Stimulated activated CD4-positive, alpha-beta T cell treated with anti-CD3 and anti-CD28 coated beads, Interleukin-12 subunit alpha, Interleukin-12 subunit beta, amount 100 ng/mL, for 4 hours (primary cell): ENCODE measurements at places on chromosomes 16 and 17.

DNA sequence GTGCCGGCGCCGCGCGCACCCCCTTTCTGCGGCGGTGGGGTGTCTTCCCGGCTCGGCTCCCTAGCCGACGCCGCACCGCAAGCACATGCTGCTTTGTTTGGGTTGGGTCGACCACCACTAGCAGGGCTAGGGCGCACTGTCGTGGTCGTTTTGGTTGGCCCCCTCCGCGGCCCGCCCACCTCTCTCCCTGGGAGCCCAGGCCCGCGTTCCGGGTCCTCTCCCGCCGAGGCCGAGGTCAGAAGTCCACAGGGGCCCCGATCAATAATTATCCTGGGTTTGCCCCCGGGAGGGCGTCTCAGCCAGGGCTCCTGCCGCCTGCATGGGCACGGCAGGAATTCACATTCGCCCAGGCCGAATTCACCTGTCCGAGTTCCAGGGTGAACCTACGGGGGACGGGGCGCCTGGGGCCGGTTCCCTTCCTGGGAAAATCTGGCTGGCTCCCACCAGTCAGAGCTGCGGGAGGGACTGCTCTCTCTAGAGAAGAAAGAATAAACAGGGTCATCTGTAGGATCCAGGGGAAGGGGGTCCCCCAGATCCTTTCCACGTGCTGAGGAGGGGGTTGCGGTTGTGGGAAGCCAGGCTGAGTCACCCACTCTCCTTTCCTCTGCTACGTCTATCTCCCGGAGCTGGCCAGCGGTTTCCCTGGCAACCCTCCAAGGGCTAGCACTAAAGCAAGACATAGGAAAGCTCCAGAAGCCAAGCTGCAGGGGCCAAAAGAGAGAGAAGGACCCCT lies 584 bp upstream of the STAT5B start:
- no peak for DNase-seq

- no peak for DNase-seq
These were observed 29.8 kb downstream of the PITPNM3 start for GRCh38 chr17:6526362-6527152.

- no peak for DNase-seq
These were observed 97.9 kb downstream of the MAP2K4 start for GRCh38 chr17:12118617-12119016.

GRCh38 chr17:13750816-13751793 lies 149.4 kb upstream of the HS3ST3A1 start:
- no peak for DNase-seq

- peak; percentile 34 for DNase-seq
These were observed 11.1 kb downstream of the SCN4A start for GRCh38 chr17:63961355-63962212.

- no peak for DNase-seq
These were observed 17.0 kb upstream of the UBTF start for GRCh38 chr17:44236444-44236991.

GRCh38 chr16:15907863-15908478 lies 19.6 kb upstream of the CEP20 start:
- no peak for DNase-seq

GRCh38 chr16:20798364-20798763 lies 7.9 kb downstream of the ERI2 start:
- DNase-seq = no peak

GRCh38 chr16:23145608-23146007 lies 3.6 kb downstream of the USP31 start:
- DNase-seq = no peak

GRCh38 chr16:66614161-66614802 lies 9.8 kb downstream of the CMTM3 start:
- no peak for DNase-seq

DNA sequence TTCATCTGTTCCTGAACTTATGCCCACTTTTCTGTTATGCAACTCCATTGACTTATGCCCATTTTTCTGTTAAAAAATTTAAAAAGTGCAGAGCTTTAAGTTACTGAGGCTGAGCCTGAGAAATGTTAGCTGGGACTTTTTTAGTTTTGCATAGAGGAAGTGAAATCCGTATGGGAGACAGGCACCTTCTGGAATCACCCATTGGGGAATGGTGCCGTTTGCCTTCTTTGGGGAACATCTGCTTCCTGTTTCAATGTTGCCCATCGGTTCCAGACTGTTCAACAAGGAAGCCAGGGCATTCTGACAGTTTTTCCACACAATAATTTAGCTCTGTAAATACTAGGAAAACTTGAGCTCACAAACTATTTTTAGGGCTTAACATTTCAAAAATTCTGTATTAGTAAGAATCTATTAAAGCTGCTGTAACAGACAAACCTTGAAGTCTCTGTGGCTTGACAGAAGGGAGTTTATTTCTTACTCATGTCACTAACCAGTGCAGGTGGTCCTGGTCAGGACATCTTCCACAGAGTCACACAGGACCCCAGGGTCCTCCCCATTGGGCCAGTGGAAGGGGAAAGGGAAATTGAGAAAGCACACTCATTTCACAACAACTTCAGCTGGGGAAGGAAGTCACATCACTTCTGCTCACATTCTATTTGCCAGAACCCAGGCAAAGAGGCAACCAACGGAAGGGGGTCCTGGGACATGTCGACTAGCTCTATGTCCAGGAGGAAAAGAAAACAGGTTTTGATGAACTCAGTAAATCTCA lies 17.2 kb downstream of the PRKCB start:
- no peak for DNase-seq

DNA sequence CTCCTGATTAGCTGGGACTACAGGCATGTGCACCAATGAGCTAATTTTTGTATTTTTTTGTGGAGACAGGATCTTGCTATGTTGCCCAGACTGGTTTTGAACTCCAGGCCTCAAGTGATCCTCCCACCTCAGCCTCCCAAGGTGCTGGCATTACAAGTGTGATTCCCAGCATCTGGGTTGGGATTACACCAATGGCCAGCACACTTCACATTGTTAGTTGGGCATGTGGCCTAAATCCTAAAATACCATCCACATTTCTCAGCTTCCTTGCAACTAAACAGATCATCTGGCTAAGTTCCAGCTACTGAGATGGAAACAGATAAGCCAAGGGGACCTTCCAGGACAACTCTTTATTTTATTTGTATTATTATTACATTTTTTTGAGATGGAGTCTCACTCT lies 9.9 kb downstream of the RABEP2 start:
- no peak for DNase-seq

GRCh38 chr16:89452241-89452640 lies 38.1 kb downstream of the ANKRD11 start:
- DNase-seq = no peak

GRCh38 chr17:47685556-47686275 lies 8.2 kb upstream of the TBKBP1 start:
- DNase-seq = no peak

DNA sequence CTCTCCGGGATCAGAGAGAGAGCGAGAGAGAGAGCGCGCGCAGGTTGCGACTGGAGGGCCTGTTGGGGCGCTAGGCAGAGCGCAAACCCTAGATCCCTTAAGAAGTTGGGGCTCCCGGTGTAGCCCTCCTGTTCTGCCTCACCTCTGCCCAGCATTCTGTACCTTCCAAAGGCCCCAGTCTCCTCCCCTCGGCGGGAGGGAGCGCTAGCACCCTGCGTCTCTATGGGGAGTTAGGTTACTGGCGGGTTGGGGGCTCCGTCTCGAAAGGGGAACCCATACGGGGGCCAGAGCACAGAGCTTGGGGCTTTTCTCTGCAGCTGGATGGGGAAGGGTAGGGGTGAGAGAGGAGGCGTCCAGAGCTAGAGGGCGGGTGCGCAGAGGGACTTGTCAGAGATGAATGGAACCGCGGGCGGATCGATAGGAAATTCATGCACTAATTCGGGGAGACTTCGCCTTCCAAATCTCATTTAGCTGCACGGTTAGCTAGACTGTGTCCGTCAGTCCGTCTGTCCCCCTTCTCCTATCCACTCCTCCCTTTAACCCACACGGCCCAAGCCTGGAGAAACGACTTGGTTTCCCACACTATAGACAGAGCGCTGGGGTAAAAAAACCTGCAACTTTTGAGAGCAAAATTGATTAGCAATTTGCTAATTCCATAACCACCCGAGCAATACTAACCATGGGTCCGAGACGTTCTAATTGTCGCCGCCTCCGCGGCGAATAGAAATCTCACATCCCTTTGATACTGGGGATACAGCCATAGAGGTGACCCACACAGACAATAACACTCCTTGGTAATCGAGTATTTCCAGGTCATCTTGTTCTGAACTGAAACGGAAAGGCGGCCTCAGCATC lies 693 bp upstream of the HOXB4 start:
- no peak for DNase-seq

DNA sequence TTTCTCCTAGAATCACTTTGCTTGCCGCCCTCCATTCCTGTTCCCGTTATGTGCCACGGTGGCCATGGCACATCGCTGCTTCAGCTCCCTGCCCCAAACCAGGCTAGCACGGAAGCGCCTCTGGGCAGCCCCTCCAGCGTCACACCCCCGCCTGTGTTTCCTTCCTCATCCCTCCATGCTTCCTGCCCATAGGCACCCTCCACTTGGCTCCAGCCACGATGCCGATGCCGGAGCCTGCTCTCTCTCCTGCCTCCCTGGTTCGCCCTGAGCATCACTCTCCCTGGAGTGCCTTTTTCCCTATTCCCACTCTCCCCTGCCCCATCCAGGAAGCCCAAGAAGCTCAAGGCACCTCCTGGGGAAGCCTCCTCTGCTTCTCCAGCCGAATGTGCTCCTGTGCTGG lies 3.2 kb upstream of the ARHGAP23 start:
- DNase-seq = no peak

DNA sequence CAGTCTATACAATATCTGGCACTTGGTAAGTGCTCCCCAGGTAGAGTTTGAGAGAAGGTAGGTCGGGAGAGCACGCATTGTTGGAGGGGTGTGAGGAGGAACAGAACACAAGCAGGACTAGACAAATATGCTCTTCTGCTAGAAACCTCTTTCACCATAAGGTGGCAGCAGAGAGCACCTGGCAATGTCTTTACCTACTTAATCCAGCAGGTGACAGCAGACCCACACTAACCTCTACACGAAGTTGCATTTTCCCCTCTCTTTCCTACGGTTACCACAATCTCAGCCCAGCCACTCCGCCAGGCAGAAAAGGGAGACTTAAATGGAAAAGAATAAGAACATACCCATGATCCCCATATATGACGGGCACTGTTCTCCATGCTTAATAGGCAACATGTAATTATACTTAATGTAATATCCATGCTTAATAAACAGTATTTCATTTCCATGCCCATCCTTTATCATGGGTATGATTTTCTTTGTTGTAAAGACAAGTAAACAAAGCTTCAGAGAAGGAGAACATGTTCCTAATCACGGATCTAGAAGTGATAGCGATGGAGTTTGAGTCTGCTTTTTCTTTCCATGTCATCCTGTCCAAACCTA lies 55.1 kb upstream of the CCL2 start:
- peak; percentile 56 for DNase-seq

- no peak for DNase-seq
These were observed 58.3 kb downstream of the SREBF1 start for GRCh38 chr17:17778308-17779014.

- no peak for DNase-seq
These were observed 6.1 kb downstream of the KRT35 start for GRCh38 chr17:41474863-41475262.

DNA sequence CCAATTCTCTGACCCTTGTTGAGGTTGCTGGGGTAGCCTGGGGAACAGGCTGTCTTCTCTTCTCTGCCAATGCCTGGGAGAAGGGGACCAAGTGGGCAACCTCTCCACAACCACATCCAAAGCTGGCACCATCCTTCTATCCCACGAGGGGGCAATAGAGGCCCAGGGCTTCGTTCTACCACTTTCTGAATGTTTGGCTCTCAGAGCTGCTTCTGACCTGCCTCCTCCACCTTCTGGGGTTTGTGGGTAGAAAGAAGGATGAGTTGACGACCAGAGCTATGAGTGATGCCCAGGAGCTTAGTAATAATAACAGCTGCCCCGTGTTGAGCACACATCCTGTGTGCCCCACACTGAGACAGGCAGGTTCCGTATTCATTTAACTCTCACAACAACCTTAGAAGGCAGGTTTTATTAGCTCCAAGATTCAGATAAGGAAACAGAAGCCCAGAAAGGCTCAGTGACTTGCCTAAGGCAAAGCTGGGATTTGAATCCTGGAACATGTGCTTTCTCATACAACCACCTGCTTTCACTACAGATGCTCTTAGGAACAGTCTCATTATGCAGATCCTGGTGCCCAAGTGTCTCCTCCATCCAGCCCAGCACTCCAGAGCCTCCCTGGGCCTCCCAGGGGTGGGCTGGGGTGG lies 11.1 kb downstream of the TSPOAP1 start:
- peak; percentile 55 for DNase-seq

DNA sequence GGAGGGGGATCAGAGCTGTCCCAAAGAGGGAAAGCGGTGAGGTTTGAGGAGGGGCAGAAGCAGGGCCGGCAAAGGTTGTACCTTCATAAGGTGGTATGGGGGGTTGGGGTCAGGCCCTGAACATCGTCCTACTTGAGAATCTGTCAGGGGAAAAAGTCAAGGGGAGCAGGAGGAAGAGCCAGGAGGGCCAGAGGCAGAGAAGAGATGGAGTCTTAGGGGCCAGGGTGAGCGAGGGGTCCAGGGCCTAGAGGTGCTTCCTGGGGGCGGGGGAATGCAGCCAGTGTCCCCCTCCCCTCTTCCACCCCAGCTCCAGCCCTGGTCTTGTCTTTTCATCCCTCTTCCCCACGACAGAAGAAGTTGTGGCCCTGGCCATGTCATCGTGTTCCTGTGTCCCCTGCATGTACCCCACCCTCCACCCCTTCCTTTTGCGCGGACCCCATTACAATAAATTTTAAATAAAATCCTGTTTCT lies 1.3 kb upstream of the PRRT2 start:
- DNase-seq = no peak

GRCh38 chr17:59490216-59490615 lies 75.2 kb upstream of the DHX40 start:
- no peak for DNase-seq

DNA sequence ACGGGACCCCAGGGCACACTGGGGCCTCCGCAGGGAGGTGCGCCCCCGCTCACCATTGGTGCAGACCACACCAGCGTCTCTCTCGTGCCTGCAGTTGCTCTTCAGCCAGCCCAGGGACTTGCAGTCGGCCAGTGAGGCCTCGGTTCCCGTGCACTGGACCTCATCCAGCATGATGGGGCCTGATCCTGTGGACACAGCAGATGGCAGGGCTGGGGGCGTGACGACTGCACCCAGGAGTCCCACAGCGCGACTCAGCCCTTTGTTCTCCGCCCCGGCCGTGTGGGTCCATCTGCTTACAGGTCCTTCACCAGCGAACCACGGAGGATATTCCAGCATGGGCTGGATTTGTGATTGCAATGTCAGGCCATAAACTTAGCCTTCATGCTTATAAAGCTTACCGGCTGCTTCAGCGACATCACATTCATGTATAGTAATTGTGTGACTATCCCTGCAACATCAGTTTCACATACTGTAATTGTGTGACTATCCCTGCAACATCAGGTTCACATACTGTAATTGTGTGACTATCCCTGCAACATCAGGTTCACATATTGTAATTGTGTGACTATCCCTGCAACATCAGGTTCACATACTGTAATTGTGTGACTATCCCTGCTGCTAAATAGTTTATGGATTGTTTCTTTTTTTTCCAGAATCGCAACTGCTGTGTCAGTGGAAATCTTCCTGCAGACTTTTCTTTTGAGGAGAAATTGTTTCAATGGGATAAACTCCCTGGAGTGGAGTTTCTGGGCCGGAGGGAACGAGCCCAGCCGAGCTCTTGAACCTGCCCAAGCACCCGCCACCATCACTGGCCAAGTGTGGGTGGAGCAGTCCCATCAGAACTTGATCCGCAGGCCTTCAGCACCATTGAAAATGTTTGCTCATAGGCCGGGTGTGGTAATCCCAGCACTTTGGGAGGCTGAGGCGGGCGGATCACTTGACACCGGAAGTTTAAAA lies 4.8 kb downstream of the LGALS3BP start:
- no peak for DNase-seq

GRCh38 chr16:87044032-87044382 lies 273.2 kb downstream of the C16orf95 start:
- no peak for DNase-seq
